ENCODE measurements at places on chromosomes 4 and X.

GRCh38 chr4:2251073-2251794 is 9.3 kb upstream of the HAUS3 start:
- no peak for DNase-seq

GRCh38 chr4:153001626-153002025 is 65.5 kb downstream of the FHDC1 start:
- no peak for DNase-seq

DNA sequence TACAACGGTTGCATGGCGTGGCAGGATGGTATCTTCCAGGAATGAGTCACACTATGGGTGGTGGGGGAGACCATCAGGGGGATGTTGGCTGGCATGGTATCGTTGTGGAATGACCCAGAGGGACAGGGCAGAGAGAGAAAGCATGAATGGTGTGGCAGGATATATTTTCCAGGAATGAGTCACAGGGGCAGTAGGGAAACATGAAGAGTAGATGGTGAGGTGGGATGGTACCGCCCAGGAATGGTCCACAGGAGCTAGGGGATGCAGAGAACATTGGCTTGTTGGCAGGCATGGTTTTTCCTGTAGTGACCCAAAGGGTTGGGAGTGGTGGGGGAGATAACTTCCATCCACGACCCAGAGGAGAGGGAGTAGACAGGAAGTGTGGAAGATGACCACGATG is 62.4 kb downstream of the MAOA start:
- DNase-seq = no peak

DNA sequence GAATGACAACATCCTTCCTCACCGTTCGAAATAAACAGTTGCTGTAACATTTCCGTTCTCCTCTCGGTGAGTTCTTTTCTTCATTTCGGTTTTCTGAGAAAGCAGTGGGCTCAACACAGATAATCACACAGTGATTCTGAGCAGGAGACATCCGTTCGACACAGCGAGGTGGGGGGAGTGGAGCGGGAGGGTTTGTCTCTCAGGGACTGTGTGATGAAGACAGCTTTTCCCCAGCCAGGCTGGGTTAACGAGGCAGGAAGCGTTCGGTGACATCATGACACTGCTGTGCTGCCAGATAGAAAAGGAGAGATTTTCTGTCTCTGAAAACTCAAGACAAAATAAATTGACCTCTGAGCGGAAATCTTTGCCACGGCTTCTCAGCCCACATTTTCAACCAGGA is 119.3 kb downstream of the CRLF2 start:
- no peak for DNase-seq

- no peak for DNase-seq
Observed at GRCh38 chr4:99572527-99573240, 1.9 kb upstream of the MTTP start.

GRCh38 chrX:74234818-74235217 is 69.2 kb upstream of the ZCCHC13 start:
- no peak for DNase-seq

- DNase-seq = peak; percentile 65
Observed at GRCh38 chr4:184815046-184815877, 10.5 kb downstream of the ACSL1 start.

- DNase-seq = no peak
Observed at GRCh38 chr4:183409483-183409882, 35.0 kb upstream of the CDKN2AIP start.

GRCh38 chr4:182213004-182213403 is 30.2 kb upstream of the TENM3 start:
- DNase-seq = no peak

DNA sequence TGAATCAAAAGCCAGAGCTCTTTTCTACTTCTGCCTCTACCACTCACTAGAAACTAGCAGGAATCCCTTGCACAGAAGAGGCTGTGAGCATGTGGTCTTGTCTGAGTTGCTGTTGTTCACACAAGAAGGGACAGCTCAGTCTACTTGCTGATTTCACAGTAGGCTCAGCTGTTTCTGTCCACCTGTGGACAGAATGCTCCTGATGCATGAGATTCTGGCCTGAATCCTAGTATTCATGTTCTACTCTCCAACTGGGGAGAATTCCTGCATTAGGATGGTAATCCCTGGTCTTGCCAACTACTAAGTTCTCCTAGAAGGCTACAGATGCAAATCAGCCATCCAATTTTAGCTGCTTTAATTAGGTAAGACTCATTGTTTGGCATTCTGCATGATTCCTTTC is 112.8 kb downstream of the PPA2 start:
- DNase-seq = no peak

DNA sequence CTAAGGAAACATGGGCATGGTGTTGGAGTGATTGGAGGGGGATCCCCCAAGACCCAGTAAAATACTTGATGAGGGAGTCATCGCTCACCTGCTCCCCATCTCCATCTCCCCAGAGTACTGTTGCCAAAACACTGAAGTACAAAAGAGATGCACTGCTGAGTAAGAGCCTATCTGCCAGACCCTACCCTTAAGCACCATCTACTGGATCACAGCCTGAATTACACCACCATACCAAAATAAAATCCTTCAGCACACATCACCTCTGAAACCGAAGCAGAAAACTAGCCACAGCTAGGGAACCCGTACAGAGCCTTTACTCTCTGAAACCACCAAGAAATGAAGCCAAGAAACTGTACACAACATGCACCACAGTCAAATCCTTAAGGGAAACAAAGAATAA is 466.3 kb upstream of the ACTRT1 start:
- DNase-seq = no peak

DNA sequence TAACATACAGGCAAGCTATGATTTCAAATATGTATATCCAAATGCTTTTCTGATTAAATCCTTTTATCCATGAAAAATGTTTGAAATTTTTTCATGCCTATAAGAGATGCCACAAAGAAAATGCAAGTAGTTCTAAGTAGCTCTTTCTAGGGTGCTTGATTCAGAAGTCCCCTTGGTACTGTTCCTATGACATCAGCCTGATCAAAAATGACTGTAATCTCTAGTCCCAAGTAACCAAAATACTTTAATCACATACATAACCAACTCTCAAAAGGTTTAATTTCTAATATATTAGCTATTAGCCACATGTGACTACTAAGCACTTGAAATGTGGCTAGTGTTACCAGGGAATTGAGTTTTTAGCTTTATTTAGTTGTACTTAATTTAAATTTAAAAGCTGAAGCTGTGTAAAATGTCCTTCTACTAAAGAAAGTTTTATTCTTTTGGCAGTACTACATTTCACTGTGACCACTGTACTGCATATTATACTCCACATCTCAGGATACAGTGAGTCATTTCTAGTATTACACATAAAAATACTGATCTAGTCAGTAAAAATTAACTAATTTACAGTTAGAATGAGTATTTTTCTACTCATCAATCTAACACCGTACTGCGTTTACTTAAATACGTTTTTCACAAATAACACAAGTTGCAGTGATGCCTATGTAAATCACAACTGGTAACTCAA is 33.9 kb downstream of the FBXW7 start:
- DNase-seq = no peak

GRCh38 chr4:163548481-163549243 is 54.2 kb downstream of the TMA16 start:
- peak; percentile 36 for DNase-seq

DNA sequence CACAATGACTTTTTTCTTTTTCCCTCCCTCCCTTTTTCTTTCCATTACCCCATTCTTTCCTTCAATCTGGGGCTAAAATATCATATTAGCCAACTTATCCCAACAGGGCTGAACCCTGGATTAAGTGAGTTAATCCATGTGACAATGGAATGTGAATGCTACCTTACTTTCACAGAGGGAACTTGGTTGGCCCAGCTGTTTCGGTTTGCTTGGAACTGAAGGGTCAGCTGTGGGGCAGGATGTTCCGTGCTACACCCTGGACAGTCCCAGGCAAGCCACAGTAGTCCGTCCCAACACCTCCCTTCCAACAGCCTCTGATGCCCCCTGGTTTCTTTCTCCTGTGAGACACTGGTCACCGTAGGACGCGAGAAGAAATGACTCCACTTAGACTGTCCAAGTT is 95.0 kb upstream of the STS start:
- DNase-seq = no peak

GRCh38 chr4:105555409-105555808 is 3.0 kb downstream of the ARHGEF38 start:
- DNase-seq = no peak

- DNase-seq = no peak
Observed at GRCh38 chrX:30653415-30654131, at the start of gene GK. GK (plus strand) TSS chrX:30653423; CDS start chrX:30653538, 115 bp downstream.

DNA sequence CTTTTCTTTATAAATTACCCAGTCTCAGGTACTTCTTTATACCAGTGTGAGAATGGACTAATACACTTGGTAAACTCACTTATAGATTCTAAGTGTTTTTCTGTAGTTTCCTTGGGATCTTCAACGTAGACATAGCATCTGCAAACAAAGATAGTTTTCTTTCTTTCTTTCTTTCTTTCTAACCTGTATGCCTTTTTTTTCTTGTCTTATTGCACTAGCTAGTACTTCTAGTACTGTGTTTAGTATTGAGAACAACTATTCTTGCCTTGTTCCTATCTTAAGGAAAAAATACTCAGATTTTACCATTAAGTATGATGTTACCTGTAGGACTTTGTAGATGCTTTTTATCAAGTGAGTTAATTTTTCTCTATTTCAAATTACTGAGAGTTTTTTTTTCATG is 102.2 kb downstream of the EDA start:
- no peak for DNase-seq

DNA sequence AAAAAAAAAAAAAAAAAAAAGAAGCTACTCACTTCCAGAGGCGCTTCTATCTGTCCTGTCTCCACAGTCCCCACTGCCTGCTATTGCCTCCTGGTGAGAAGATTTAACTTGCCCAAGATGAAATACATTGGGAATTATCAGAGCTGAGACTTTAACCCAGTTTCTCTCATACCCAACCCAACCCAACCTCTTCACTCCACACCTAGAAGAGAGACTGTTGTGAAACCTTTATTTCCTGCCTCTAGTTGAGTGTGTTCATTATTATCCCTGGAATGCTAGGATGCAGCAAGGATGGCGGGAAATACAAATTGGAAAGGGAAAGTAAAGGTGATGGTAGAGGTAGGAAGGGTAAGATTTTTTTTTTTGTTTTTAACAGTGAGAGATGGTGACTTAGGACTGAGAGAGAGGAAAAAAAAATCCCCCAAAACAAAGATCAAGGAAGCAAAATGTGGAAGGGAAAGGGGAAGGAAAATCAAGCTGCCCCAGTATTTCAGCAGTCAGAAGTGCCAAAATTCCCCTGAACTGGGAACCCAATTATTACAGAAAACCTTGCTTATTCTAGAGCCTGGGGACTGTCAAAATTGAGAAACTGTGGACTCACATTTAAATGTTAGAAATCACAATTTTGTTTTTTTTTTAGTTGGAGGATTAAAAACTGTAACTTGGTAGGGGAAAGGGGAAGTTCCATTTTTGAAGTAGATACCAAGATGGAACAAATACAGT is 253.0 kb downstream of the PTTG2 start:
- no peak for DNase-seq

DNA sequence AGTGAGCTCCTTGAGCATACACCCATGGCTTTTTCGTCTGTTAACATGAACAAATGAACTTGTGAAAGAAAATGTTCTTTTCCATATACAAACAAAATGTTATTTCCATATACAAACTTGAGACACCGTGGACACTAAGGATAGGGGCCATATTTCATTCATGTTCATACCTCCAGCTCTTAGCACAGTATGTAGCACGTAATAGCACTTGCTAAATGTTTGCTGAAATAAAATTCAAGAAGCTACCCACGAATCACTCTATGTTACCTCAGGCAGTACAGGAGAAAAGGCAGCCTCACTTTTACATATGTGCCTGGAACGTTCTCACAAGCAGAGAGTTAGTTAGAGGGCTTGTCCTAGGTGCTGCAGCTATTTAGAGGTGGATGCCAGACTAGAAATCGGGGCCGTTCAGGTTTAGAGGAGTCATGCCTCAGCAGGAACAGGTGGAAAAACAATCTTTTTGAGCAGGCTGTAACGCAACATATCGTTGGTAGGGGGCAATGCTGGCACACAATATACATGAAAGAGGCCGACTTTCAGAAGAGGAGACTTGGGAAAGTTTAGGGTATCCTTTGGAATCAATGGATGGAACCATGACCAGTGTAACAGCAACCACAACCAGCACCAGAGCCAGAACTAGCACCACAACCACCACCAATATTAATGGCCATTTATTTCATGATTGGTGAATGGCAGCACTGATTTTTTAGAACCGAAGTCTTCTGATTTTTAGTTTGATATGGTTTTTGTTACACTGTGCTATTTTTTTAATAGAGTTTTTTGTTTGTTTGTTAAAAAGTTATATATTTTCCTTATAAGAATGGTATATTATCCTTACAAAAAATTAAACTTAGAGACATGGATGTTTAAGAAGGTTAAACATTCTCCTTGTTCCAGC is 14.8 kb upstream of the PAQR3 start:
- DNase-seq = peak; percentile 45

- DNase-seq = no peak
Observed at GRCh38 chrX:4373791-4374190, 660.3 kb upstream of the PRKX start.

DNA sequence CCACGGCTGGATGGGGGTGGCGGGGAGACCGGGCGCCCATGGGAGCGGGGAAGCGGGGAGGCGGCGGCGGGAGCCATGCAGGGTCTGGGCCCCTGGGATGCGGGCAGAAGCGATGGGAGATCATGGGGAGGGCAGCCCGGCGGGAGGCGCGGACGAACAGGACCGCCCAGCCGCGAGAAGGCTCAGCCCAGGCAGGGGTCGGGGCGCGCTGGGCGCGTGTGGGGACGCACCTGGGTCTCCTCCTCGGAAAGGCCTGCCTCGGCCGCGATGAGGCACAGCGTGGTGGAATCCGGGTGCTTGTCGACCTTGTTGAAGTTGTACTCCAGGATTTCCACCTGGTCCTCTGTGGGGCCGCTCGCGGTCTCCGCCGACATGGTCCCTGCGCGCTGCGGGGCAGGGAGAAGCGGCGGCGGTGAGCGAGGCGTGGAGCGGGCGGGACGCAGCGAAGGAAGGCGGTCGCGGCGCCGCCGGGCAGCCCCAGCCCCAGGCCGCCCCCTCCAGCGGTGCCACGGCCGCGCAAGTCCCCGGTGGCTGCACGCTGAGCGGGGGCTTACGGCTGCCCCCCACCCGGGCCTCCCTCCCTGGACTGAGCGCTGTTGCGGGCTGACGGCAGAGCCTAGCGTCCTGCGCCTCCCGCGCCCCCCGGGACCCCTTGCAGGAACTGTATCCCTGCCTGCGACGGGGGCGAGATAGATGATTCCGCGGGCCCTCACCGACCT is 25.3 kb downstream of the HOPX start:
- no peak for DNase-seq

DNA sequence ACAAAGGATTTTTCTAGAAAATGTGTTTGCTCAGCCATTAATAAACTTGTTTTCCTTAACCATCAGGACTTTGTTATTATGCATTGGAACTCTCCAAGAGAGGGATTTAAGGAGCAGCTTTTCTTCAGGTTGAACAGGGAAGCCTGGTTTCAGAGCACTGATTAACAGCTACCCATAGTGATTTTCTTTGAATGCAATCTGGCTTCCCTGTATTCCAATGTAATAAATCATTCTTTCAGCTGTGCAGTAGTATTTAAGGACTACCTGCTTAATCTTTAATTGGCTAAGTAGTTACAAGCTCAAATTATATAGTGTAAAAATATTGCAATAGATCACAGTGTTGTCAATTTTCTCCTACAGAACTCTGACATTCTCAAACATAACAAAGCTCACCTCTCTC is 77.5 kb downstream of the TMEM156 start:
- DNase-seq = no peak

Data from NCI-H1694 (cell line).